ENCODE measurements at places on chromosomes 6 and 20. TPM values are rescaled to one million over a fixed set of nuclear protein-coding genes. Genes with fewer than 3 reads are reported as not detected.

MARCKS gene
- 124 TPM for total RNA-seq

IPCEF1 gene
- 0.51 TPM for total RNA-seq

FUCA2 gene
- 44.8 TPM for total RNA-seq

F13A1 gene
- 0.16 TPM for total RNA-seq

COL12A1 gene
- 97.0 TPM for total RNA-seq

MAK gene
- not detected for total RNA-seq

LZTS3 gene
- 7.0 TPM for total RNA-seq

PNLDC1 gene
- not detected for total RNA-seq

CCM2L gene
- total RNA-seq = not detected

CLDN20 gene
- total RNA-seq = not detected

DOK5 gene
- total RNA-seq = 1.3 TPM

CCN6 gene
- not detected for total RNA-seq

OGFR gene
- total RNA-seq = 39.6 TPM

PLG gene
- not detected for total RNA-seq

CFB gene
- 0.33 TPM for total RNA-seq

HLA-DPA1 gene
- total RNA-seq = 6.5 TPM

ANKRD66 gene
- total RNA-seq = not detected

LCA5 gene
- 1.3 TPM for total RNA-seq

IRAK1BP1 gene
- 3.2 TPM for total RNA-seq

ARFGEF3 gene
- 3.9 TPM for total RNA-seq

PAK5 gene
- total RNA-seq = not detected

WFDC12 gene
- total RNA-seq = not detected

C20orf96 gene
- total RNA-seq = 2.3 TPM

FLRT3 gene
- 2.1 TPM for total RNA-seq

RCAN2 gene
- 0.89 TPM for total RNA-seq

PLCB4 gene
- total RNA-seq = 34.4 TPM

SNRPB gene
- 796 TPM for total RNA-seq

EIF6 gene
- 244 TPM for total RNA-seq

MOCS3 gene
- 6.6 TPM for total RNA-seq

MDFI gene
- total RNA-seq = 47.9 TPM

DNAH8 gene
- total RNA-seq = under 0.01 TPM

BPIFA1 gene
- not detected for total RNA-seq

DLK2 gene
- 0.38 TPM for total RNA-seq

KHDC3L gene
- not detected for total RNA-seq

PPIL4 gene
- 9.0 TPM for total RNA-seq

PTPRA gene
- 42.7 TPM for total RNA-seq

PROCR gene
- total RNA-seq = 92.4 TPM

Data from mesangial cell (primary cell).